ENCODE measurements at places on chromosomes 5 and 9. TPM values are rescaled to one million over a fixed set of nuclear protein-coding genes. Genes with fewer than 3 reads are reported as not detected.

The C9orf43 gene
- 1.9 TPM for total RNA-seq

The FGF10 gene
- not detected for total RNA-seq

DNA sequence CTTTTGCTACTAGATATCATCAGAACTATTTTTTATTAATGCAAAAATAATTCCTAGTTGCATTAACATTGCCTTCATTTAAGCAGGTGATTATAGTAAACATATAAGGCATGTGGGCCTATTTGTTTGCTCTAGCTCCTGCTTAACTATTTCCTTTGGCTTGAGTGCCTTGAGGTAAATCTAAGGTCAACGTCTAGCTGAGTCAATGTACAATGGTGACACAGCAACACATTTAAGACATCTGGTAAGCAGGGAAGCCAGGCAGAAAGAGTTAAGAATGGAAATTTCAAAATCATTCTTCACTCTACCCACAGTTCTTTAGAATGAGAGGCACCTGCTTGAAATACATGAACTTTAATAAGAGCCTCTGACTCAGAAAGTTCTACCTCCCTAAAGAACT is 111.9 kb upstream of the FST start:
- DNase-seq, result no peak
- no peak overlapping the region for H3K4me3 ChIP-seq
- H3K27ac ChIP-seq, result no peak overlapping the region
- no peaks in the 10 kb centered on the region for H3K36me3 ChIP-seq
- no peaks in the 10 kb centered on the region for H3K27me3 ChIP-seq
- H3K4me1 ChIP-seq, result no peaks in the 10 kb centered on the region

DNA sequence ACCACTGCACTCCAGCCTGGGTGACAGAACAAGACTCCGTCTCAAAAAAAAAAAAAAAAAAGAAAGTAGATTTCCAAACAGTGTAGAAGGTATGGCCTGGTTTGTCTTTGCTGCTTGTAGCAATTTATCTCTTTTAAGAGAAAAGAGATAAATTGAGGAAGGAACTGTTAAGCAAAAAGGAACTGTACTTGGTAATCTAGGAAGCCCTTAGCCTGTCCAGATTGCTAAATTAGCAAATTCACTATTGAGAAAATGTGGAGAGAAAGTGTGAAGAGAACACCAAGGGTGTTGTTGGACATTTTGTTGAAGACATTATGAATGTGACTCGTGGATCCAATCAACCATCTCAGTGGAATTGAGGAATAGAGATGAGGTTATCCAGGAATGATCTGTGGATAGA is 13.0 kb upstream of the SUSD3 start:
- DNase-seq, result no peak
- H3K36me3 ChIP-seq, result no peaks in the 10 kb centered on the region
- H3K4me3 ChIP-seq, result no peak overlapping the region
- H3K27ac ChIP-seq, result no peak overlapping the region
- H3K27me3 ChIP-seq, result no peaks in the 10 kb centered on the region
